CD4-positive, alpha-beta T cell (primary cell): ENCODE measurements at places on chromosomes 2 and 18. TPM values are rescaled to one million over a fixed set of nuclear protein-coding genes. Genes with fewer than 3 reads are reported as not detected.

The KCNK3 gene
- total RNA-seq: not detected

The MOGAT1 gene
- not detected for total RNA-seq

The SLC35F5 gene
- 19.2 TPM for total RNA-seq

The MC5R gene
- total RNA-seq: not detected

The CTNNA2 gene
- total RNA-seq: not detected

The MAPK4 gene
- not detected for total RNA-seq

The AQP4 gene
- not detected for total RNA-seq

The POTEC gene
- total RNA-seq: not detected

The KIAA2012 gene
- not detected for total RNA-seq

The IL36A gene
- 0.47 TPM for total RNA-seq

The GPR35 gene
- total RNA-seq: 7.2 TPM

The CAB39 gene
- 45.3 TPM for total RNA-seq

The CTDSP1 gene
- total RNA-seq: 70.5 TPM

- H3K36me3 ChIP-seq: no peaks in the 10 kb centered on the region
- DNase-seq: no peak
- no peaks in the 10 kb centered on the region for H3K27me3 ChIP-seq
- no peaks in the 10 kb centered on the region for H3K4me1 ChIP-seq
Observed at GRCh38 chr2:240210198-240210965, 69.9 kb upstream of the OTOS start.

DNA sequence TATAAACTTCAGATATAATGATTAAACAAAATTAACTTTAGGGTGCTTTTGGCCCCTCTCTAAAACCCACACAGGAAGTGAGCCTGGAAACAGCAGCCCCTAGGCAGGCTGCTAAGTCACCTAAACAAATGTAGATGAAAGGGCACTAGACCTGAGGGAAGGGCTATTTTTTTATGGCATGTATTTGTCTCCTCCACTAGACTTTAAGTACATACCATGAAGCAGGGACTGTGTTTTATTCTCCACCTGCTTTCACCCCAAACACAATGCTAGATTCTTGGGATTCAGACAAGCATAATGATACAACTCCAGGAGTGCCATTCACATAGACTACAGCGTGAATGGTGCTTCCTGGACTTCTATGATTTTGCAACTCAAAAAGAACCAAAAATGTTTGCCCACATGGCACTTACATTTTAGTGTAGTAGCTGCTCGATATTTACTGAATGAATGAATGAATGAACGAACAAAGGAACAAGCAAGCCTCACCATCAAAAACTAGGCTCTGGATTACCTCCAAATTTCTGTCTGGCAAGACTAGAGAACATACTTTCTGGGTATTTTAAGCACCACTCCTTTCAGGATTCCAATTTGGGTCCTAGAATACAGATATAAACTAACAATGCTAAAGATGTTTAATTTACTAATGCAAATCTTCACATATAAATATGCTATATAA, 10.1 kb downstream of the ATAD2B start:
- H3K4me3 ChIP-seq: no peak overlapping the region
- H3K4me1 ChIP-seq: peaks cover 18% of the 10 kb centered on the region
- no peaks in the 10 kb centered on the region for H3K36me3 ChIP-seq
- no peaks in the 10 kb centered on the region for H3K27me3 ChIP-seq

GRCh38 chr2:40352703-40353099, 99.2 kb downstream of the SLC8A1 start:
- H3K27ac ChIP-seq: no peak overlapping the region
- no peaks in the 10 kb centered on the region for H3K27me3 ChIP-seq
- no peaks in the 10 kb centered on the region for H3K4me1 ChIP-seq
- no peak overlapping the region for H3K4me3 ChIP-seq
- no peaks in the 10 kb centered on the region for H3K36me3 ChIP-seq

GRCh38 chr18:1270081-1270480, 365.4 kb downstream of the ADCYAP1 start:
- no peaks in the 10 kb centered on the region for H3K36me3 ChIP-seq
- no peaks in the 10 kb centered on the region for H3K27me3 ChIP-seq
- H3K27ac ChIP-seq: no peak overlapping the region
- no peak for DNase-seq

DNA sequence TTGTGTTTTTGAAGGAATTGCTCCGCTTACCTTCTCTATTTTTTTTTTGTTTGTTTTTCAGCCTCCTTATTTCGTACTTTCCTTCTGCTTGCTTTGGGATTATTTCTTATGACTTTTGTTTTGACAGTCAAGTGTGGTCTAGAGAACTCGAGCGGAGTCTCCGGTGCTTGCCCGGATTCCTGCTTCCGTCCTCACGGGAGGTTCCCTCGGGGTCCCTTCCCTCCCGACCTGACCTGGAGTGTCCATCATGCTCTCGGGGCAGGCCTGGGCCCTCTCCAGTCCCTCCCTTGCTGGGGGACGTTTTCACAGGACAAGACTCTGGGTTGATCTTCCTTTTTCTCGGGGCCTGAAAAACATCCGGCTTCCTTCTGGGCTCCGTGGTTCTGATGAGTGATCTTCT, 45.9 kb downstream of the CTDP1 start:
- H3K27ac ChIP-seq: no peak overlapping the region
- H3K36me3 ChIP-seq: peaks cover 77% of the 10 kb centered on the region
- H3K4me3 ChIP-seq: no peak overlapping the region
- DNase-seq: no peak
- H3K27me3 ChIP-seq: no peaks in the 10 kb centered on the region

- no peak overlapping the region for H3K4me3 ChIP-seq
- no peaks in the 10 kb centered on the region for H3K27me3 ChIP-seq
- H3K27ac ChIP-seq: no peak overlapping the region
- H3K36me3 ChIP-seq: no peaks in the 10 kb centered on the region
Observed at GRCh38 chr2:188085421-188085820, 206.3 kb upstream of the GULP1 start.

DNA sequence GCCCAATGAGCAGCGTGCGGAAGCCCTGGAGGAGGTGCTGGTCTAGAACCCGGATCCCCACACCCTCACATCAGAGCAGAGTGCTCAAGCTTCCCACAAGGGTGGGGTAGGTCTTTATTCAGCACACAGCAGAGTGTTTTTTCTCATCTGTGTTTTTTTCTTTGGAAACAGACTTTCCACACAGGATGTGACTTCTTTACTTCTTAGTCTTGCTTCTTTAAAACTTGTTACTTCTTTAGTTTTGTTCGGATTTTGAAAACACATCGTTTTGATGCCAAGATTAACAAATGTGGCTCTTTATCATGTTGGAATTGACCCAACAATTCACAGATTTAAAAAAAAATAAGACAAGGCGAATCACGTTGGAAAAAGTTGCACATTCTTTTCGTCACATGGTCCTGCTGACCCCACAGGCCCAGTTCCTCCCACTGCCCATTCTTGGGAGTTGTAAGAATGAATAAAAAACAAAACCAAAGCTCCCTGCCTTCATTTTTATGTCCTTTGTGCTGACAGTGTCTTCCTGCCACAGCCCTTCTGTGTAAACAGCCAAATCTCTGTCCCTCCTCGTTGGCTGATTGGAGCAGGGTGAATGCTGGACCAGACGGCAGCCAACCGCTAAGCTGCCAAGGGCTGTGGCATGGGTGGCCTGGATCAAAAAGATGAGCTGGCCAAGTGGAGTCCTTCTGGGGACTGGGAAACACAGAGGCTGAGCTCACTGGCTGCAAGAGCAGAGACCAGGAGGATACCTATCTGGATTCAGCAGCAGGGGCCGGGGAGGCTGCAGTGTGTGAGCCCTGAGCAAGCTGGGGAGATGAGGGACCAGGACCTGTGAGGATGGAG, 81.6 kb downstream of the TWIST2 start:
- H3K36me3 ChIP-seq: no peaks in the 10 kb centered on the region
- H3K27ac ChIP-seq: no peak overlapping the region
- no peaks in the 10 kb centered on the region for H3K4me1 ChIP-seq
- H3K4me3 ChIP-seq: no peak overlapping the region
- no peak for DNase-seq

DNA sequence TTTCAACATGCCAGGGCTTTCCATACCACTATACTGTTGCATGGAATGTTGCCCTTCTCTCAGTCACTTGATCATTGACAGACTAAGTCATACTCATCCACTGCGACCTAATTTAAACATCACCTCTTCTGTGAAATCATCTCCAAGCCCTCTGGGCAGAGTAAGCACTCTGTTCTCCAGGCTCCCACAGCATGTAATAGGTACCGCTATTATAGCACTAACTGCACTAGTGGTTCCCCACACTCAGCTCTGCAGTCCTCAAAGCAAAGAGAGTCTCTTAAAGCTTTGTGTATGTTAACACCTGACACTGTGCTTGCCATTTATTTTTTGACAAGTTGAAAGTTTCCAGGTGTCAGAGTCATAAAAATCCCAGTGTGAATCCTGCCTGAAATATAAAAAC, 947.2 kb downstream of the ERBB4 start:
- H3K27me3 ChIP-seq: no peaks in the 10 kb centered on the region
- no peak overlapping the region for H3K4me3 ChIP-seq
- H3K4me1 ChIP-seq: no peaks in the 10 kb centered on the region
- no peaks in the 10 kb centered on the region for H3K36me3 ChIP-seq
- no peak overlapping the region for H3K27ac ChIP-seq

- H3K4me1 ChIP-seq: no peaks in the 10 kb centered on the region
- H3K27me3 ChIP-seq: peaks cover 4% of the 10 kb centered on the region
- H3K27ac ChIP-seq: no peak overlapping the region
Observed at GRCh38 chr18:50000227-50000626, 186.9 kb upstream of the ACAA2 start.

DNA sequence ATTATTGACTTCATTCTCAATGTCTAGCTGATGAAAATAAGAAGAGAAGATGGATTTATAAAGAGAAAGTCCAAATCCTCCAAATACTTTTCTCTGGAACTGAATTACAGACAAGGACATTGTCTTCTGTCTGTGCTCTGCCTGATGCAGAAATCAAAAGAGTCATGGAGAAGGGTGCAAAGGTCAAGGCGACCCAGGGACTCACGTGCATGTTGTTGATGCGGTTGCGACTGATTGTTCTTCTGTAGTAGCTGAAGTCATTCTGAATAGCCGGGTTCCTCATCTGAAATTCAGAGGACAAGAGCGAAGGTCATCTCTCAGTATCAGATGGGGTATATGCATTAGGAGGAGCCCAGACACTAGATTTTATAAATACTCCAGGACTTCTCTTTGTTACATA, 104.4 kb downstream of the CYRIA start:
- no peaks in the 10 kb centered on the region for H3K27me3 ChIP-seq
- no peaks in the 10 kb centered on the region for H3K36me3 ChIP-seq
- H3K4me1 ChIP-seq: no peaks in the 10 kb centered on the region
- no peak for DNase-seq
- no peak overlapping the region for H3K4me3 ChIP-seq
- H3K27ac ChIP-seq: no peak overlapping the region

DNA sequence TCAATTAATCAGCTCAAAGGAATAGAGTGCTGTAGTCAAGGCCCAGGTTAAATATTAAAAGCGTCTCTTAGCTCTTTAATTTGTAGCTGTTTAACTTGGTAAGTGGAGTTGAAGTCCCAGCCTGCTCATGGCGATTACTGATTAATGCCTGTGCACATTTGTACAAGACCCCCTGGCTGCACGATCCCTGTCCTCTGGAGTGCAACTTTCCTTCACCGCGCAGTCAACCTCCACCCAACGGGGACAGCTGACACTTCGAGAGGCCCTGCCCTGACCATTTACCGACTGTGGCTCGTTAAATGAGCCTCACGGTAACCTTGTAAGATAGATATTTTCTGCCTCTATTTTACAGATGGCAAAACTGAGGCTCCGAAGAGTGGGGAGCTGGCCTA, 5.5 kb upstream of the CYS1 start:
- H3K4me1 ChIP-seq: peaks cover 16% of the 10 kb centered on the region
- H3K27ac ChIP-seq: no peak overlapping the region
- H3K4me3 ChIP-seq: no peak overlapping the region
- H3K27me3 ChIP-seq: peaks cover 82% of the 10 kb centered on the region
- DNase-seq: no peak

GRCh38 chr18:21650311-21650710, 38.2 kb downstream of the SNRPD1 start:
- H3K4me1 ChIP-seq: no peaks in the 10 kb centered on the region
- H3K36me3 ChIP-seq: peaks cover 13% of the 10 kb centered on the region
- H3K4me3 ChIP-seq: no peak overlapping the region
- H3K27me3 ChIP-seq: no peaks in the 10 kb centered on the region
- H3K27ac ChIP-seq: no peak overlapping the region

- DNase-seq: peak; percentile 9
- H3K4me3 ChIP-seq: no peak overlapping the region
- H3K27ac ChIP-seq: no peak overlapping the region
- H3K27me3 ChIP-seq: no peaks in the 10 kb centered on the region
- no peaks in the 10 kb centered on the region for H3K36me3 ChIP-seq
- H3K4me1 ChIP-seq: peaks cover 11% of the 10 kb centered on the region
Observed at GRCh38 chr2:205660521-205661124, 21.7 kb upstream of the NRP2 start.

DNA sequence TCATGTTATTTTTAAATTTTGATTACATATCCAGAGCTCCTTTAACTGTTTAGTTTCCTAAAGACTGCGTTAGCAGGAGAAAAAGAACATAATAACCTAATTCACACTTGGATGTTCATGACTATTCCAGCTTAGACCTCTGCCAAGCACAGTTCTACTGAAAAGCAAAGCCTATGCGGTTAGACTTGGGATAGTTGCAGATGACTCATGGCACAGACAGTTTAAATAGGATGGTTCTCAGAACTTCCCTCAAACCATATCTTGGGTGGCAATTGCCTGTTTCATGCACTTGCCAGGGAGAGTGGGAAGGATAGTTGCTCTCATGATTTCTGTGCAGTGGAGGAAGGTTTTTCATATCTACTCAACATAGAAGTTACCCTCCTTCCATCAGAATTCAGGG, 149.7 kb upstream of the KLHL29 start:
- H3K36me3 ChIP-seq: no peaks in the 10 kb centered on the region
- no peak overlapping the region for H3K27ac ChIP-seq
- H3K4me3 ChIP-seq: no peak overlapping the region
- DNase-seq: no peak

- DNase-seq: no peak
- peaks cover 7% of the 10 kb centered on the region for H3K27me3 ChIP-seq
Observed at GRCh38 chr2:161722547-161723503, 98.6 kb downstream of the SLC4A10 start.

- no peak overlapping the region for H3K4me3 ChIP-seq
- H3K27me3 ChIP-seq: no peaks in the 10 kb centered on the region
- H3K4me1 ChIP-seq: no peaks in the 10 kb centered on the region
- no peaks in the 10 kb centered on the region for H3K36me3 ChIP-seq
Observed at GRCh38 chr2:140178234-140178633, 1398.0 kb upstream of the NXPH2 start.

GRCh38 chr2:49933711-49934110, 779.4 kb upstream of the FSHR start:
- no peaks in the 10 kb centered on the region for H3K4me1 ChIP-seq
- H3K27me3 ChIP-seq: no peaks in the 10 kb centered on the region
- no peaks in the 10 kb centered on the region for H3K36me3 ChIP-seq
- no peak overlapping the region for H3K4me3 ChIP-seq
- no peak for DNase-seq
- H3K27ac ChIP-seq: no peak overlapping the region

- H3K4me3 ChIP-seq: no peak overlapping the region
- no peak overlapping the region for H3K27ac ChIP-seq
- H3K36me3 ChIP-seq: no peaks in the 10 kb centered on the region
- peaks cover 2% of the 10 kb centered on the region for H3K27me3 ChIP-seq
- no peak for DNase-seq
- H3K4me1 ChIP-seq: no peaks in the 10 kb centered on the region
Observed at GRCh38 chr2:132620115-132620514, 49.9 kb downstream of the LYPD1 start.
